LNCaP clone FGC (cell line): ENCODE measurements at places on chromosomes 12 and 14.

GRCh38 chr14:80948291-80948690, 6.8 kb upstream of the CEP128 start:
- DNase-seq = no peak

DNA sequence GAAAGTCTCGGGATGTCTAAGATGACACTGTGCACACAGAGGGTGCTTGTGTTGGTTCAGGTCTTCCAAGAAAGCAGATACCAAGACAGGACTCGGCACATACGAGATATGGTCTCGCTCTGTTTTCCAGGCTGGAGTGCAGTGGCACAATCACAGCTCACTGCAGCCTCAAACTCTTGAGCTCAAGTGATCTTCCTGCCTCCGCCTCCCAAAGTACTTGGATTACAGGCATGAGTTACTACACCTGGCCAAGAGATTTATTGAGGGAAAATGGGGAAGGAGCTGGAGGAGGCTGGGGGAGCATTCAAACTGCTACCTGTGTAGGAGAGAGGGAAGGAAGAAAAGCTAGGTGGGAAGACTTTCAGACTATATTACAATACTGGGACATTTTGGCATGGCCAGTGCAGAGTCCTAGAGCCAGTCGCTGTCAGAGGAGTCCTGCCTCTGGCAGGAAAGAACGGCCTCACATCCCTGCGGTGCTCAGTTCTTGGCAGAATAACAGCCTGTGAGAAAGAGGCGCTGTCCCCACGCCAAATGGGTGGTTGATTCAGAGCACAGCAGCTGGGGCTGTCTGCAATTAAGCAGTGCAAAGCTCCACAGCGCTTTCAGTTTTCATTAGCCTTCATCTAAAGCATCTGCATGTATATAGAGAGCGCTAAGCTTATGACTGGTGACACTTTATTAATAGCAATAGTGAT, 18.3 kb downstream of the SLC17A8 start:
- no peak for DNase-seq

DNA sequence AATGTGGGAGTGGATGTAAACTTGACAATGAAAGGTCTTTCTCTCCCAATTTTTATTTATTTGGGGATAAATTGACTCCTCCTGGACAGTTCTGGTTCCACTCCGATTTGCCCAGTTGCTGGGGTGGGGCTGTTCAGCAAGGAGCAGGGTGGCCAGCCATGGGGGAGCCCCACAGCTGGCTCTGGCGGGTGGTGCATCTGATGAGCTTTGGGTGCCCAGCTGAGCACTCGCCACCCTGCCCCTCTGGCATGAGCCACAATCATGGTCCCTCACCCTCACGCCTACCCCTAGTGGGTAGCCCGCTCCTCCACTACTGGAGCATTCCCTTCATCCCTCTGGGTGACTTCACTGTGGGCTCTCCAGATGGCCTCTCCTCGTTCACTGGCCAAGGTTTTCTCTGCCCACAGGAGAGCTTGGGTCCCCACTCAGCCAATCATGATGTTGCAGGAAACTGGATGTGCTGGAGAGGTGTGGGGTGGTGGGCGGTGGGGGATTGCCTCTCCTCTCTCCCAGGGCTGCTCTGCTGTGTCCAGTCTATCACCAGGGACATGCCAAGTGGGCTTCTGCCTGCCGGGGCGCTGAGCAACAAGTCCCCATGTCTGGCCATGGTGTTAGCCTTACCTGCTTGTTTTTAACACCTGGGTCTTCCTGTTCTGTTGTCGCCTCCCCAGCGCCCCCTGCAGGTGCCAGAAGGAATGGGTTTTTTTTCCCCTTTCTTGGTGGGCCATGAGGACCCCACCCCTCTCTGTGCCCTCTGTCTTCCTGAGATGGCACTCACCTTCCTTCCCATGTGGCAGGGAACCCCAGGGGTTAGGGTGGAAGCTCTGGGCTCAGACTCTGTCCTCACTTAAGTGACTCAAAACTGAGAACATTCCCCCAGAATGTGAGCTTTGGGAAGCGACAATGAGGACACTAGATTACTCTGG, 3.4 kb downstream of the CYP46A1 start:
- no peak for DNase-seq

DNA sequence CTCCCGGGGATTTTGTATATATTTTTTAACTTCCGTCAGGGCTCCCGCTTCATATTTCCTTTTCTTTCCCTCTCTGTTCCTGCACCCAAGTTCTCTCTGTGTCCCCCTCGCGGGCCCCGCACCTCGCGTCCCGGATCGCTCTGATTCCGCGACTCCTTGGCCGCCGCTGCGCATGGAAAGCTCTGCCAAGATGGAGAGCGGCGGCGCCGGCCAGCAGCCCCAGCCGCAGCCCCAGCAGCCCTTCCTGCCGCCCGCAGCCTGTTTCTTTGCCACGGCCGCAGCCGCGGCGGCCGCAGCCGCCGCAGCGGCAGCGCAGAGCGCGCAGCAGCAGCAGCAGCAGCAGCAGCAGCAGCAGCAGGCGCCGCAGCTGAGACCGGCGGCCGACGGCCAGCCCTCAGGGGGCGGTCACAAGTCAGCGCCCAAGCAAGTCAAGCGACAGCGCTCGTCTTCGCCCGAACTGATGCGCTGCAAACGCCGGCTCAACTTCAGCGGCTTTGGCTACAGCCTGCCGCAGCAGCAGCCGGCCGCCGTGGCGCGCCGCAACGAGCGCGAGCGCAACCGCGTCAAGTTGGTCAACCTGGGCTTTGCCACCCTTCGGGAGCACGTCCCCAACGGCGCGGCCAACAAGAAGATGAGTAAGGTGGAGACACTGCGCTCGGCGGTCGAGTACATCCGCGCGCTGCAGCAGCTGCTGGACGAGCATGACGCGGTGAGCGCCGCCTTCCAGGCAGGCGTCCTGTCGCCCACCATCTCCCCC, 777 bp downstream of the ASCL1 start:
- no peak for DNase-seq

DNA sequence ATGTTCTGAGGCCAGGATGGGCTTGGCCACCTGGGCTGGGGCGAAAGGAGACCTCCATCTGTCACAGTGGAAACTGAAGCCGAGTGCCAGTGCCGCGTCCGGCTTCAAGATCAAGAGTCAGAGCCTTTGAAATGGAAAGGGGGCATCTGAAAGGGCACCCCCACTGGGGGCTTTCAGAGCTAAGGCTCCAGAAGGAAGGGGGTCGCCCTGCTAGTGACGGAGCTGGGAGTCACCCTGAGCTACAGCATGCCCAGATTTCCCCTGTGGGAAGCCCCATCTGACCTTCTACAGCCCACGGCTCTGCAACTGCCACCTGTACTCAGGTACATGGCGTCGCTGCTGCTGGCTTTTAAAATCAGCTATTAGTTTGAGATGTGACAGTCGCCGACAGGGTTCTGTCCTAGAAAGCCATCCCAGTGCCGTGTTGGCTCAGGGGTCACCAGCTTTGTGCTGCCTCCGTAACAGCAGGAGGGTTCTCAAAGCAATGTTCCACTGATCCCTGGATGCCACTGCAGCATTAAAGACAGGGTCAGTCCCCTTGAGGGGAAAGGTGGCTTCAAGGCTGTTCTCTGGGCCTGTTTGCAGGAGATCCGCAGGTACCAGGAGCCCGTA, 31.5 kb downstream of the CCNK start:
- DNase-seq = no peak

DNA sequence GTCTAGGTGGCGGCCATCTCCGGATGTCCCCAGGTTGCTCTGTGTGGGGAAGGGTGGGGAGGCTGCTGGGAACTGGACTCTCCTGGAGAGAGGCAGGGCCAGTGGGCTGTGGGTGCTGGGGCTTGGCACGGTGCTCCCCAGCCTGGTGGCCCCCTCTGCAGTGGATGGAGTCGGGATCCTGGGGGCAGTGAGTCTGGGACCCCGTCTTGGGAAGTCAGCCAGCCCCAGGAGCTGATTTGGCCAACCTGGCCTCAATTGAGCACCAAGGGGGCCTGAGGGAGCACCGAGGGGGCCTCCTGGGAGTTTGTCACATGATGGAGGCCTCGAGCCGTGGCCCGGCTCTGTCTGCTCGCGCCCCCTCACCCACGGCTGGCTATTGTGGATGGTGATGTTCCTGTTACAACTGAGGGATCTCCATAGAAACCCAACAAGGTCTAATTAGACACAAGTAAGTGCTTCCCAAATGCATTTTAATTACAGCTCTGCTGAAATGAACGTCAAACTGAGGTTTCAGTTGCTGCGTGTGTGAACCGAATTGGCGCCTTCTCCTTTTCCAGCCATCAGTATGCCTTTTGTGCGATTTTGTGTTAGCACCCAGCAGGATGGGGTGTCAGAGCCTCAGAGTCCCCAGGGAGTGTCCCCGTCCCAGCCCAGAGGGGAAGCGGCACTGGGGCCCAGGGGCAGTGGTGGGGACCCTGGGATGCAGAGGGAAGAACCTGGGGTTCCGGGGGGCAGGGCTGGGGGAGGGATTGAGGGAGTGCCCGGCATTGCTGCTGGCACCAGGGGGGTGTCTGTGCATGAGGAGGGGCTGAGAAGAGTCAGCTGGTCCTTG, 71.8 kb downstream of the KIF26A start:
- DNase-seq = no peak

- DNase-seq = no peak
These were observed 241.8 kb downstream of the ALG10 start for GRCh38 chr12:34264110-34264509.

DNA sequence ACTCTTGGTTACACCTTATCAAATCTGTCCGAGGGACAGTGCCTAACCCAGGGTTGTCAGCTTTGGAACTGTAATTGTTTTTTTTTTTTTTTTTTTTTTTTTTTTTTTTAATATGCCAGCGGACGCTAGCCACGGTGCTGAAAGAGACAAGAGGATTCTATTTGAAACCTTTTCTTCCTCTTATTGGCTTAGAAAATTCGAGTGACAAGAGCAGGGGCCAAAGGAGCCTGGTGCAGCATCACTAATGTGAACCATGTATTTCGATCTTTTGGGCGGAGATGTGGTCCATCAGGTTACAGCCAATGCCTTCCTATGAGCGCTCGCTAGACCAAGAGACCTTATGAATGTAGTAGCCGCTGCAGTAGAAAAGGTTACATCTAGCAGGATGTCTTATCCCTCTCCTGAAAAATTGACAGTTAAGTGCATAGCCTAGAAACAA, 922 bp downstream of the PTPRR start:
- DNase-seq = no peak
